ENCODE measurements at places on chromosomes 16 and 17.

DNA sequence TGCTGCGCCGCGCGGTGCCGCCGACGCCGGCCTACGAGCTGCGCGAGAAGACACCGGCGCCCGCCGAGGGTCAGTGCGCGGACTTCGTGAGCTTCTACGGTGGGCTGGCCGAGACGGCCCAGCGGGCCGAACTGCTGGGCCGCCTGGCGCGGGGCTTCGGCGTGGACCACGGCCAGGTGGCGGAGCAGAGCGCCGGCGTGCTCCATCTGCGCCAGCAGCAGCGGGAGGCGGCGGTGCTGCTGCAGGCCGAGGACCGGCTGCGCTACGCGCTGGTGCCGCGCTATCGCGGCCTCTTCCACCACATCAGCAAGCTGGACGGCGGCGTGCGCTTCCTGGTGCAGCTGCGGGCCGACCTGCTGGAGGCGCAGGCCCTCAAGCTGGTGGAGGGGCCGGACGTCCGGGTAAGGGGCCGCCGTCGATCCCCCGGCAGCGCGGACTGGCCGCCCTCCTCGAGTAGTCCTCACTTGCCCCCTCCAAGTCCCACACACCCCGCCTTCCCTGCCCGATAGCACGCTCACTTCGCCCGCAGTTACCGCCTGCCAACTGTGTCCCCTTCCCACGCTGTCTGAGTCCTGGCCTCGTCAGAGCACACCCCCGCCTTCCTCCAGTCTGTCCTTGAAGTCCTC is 470 bp downstream of the MLYCD start:
- DNase-seq, result no peak

DNA sequence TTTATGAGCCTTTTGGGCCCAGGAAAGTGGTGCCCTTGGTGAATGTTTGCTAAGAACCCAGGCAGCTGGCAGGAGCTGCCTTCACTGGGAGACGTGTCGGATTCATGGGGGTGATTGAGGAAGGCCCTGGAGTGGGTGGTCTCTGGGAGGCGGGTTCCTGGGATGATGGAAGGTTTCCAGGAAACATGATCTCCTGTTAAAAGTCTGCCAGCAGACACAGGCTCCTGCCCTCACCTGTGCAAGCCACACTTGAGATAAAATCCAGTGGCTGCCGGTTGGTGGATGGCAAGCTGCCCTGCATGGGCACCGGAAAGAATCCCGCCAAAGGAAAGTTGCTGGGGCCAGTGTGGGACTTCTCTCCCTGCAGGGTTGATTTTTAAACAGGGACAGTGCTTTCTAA is 189.0 kb upstream of the CIBAR2 start:
- DNase-seq, result no peak

DNA sequence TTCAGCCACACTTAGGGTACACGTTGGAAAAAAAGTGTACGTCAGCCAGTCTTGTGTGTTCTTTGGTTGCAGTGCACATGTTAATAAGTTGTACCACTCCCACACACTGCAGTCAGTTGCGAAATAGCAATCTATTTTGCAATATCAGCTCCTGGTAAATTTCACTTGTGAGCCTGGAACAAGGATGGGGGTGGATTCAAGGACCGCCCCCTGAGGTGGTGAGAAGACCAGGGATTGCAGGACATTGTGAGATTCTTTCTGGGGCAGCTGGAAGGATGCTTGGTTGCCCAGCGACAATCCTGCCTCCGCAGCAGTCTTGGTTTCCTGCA is 78.6 kb upstream of the ZFHX3 start:
- DNase-seq, result no peak

DNA sequence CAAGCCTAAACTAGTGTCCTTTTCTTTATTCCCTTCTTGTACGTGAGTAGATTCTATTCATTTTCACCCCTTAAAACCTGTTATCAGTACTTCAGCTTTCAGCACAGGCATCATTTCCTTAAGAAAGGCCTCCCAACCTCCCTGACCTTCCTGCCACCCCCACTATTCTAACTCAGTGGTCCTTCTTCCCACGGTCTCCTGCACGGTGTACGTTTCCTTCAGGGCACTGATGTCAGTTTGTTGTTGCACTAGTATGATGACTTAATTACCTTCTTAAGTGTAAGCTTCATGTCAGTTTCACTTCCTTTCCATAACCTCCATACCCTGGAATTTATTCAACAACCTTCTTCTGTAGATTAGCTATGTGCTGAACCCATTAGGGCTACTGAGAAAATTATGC is 484.2 kb downstream of the HS3ST4 start:
- DNase-seq, result no peak

- DNase-seq, result no peak
These were observed 43.5 kb downstream of the CYB561 start for GRCh38 chr17:63402431-63403212.

- no peak for DNase-seq
These were observed 8.1 kb upstream of the MT1E start for GRCh38 chr16:56617212-56618085.

DNA sequence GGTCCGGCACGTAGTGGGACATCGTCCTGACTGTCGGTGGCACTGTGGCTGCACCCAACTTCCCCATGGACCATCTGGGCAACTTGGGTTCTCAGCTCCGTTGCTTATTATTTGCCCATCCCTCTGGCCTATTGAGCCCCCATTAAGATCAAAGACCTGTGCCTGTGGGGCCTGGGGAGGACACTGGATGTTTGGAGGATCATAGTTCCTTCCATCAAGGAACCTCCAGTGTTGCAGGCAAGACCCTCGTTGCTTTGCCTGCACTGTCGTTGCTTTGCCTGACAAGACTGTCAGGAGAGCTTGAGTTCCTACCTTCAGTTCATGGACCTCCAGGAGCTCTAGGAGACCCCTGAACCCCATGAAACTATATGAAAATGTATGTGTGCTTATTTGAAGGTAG is 127.2 kb downstream of the CCDC144A start:
- no peak for DNase-seq

DNA sequence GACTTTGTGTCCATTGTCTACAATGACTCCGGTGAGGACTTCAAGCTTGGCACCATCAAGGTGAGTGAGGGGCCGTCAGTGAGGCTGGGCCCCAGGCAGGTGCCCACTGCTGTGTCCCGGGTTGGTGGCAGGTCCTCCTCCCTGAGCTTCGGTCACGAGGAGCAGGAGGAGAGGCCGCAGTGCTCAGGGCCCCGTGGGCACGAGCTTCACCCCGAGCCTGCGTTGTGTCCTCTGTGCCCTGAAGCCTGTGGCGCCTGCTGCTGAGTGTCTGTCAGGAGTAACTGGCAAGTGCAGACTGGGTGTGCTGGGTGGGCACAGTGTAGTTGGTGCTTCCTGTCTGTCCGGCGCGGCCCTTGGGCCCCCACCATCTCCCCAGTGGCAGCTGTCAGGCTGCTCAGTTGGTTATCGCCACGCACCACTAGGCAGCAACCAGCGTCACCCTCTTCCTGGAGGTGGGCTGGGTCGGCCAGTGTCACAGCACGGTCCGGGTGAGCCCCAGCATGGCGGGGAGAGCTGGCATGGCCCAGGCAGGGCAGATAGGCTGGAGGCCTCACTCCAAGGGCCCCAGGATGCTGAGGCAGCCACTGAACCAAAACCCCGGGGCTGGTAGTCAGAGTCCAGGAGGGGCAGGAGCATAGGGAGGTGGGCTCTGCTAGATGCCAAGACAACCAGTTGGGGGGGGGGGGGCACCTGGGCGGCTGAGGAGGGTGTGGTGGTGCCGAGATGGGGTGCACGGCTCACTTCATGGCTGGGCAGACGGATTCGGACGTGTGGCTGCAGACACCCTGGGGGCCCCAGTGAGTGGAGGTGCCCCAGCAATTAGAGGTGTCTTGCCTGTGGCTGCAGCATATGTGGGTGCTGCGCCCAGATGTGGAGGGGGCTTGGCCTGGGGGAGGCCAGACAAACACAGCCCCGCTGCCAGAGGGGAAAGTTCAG is 39.3 kb downstream of the TSC2 start:
- no peak for DNase-seq

GRCh38 chr17:33225994-33226393 is 67.1 kb downstream of the ASIC2 start:
- DNase-seq, result no peak

GRCh38 chr16:89449726-89450335 is 40.5 kb downstream of the ANKRD11 start:
- DNase-seq, result no peak

- DNase-seq, result no peak
These were observed 33.7 kb upstream of the ALDH3A2 start for GRCh38 chr17:19614900-19615299.

DNA sequence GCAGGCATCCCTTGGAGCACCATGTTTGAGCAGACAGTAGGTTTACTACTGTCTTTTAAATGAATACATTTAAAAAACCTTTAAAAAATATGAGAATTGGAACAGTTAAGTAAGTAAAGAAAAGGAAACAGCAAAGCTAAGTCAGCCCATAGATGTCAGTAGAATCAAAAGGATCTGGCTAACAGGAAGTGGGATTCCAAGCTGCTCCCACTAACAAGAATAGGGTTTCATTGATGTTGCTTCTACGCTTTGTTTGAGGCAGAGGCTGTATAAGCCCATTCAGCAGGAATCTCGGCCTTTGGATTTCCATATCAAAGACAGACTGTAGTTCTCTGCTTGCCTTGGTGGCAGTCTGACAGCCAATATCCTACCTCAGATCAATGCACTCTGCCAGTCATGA is 122.9 kb upstream of the ELAC2 start:
- no peak for DNase-seq

DNA sequence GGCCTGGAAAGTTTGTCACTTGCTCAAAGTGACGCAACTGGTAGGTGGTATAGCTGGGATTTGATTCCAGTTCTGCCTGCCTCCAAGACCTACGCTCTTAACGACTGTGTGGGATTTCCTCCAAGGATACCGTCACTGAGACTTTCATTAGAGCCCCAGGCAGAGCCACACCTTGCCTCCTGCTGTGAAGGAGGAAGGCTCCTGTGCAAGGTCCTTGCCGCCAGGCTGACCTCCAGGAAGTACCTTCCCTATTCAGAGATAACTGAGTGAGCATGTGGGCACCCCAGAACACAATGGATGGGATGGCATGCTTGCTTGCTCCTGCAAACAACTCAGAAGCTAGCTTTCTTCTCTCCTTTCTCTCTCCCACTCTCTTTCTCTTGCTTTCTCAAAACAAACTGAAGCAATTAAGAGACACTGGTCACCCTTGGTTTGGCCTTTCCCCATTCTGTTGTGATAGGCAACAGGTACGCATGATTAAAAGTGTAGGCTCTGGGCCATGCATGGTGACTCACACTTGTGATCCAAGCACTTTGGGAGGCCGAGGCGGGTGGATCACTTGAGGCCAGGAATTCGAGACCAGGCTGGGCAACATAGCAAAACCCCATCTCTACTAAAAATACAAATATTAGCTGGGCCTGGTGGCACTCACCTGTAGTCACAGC is 30.7 kb downstream of the CACNG3 start:
- no peak for DNase-seq

GRCh38 chr16:82016263-82016662 is 5.0 kb upstream of the SDR42E1 start:
- DNase-seq, result no peak
